ENCODE measurements at places on chromosomes 2 and 18.

DNA sequence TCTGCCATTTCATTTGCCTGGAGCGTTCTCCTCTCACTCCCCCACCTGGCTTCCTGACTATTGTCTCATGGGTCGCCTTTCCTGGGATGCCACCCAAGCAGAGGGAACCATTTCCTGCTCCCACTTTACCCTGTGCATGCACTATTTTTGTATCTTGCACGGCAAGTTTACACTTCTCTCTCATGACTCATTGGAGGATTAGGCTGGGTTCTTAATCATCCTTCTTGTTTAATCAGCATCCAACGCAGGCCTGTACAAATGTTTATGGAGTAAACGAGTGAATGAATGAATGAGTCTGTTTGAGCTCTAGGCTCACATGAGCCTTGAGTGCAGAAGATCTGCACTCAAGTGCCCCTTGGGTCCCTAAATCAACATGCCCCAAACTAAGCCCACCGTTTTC lies 3.8 kb upstream of the ARHGAP25 start:
- no peak for DNase-seq

- DNase-seq = no peak
Measured at GRCh38 chr2:222071911-222072310, 226.9 kb downstream of the PAX3 start.

GRCh38 chr2:196245378-196246140 lies 74.2 kb upstream of the STK17B start:
- DNase-seq = no peak

DNA sequence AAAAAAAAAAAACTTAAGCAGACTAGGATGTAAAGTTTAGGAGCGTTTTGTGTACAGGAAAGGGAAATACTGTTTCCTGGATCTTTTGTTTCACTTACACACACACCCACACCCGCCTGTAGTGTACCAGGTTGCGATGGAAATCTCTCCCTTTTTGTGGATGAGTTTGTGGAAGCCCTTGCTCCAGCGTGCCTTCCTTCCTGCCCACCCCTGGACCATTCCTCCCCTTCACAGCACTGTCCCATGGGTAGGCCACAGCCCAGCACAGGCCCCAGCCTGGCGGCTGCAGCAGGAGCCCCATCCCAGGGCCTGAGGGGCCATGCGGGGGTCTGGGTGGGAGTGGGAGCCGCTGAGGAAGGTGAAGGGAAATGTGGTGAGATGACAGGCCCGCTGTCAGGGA lies 15.1 kb downstream of the MALL start:
- DNase-seq = no peak

DNA sequence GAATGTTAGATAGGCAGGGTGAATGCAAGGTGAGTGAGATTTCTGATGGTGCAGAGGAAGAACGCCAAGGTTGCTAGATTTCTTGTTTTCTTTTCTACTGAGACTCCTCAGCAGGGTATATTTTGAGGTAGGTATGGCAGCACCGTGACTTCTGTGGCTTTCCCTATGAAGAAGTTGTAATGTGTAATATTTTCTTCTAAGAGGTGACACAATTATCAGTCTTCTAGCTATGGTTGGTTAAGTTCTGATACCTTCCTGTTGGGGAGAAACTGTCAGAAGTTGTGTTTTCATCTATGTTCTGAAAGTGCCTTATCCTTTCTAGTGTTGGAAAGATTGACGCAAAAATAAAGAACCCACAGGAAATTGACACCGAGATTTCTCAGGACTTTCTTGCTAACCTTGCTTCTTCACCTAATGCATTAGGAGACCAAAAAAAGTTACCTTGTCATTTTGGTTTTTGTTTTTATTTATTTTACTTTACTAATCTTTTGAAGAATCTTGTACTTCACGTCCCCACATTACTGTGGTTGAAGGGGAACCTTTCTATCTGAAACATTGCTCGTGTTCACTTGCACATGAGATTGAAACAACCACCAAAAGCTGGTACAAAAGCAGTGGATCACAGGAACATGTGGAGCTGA lies 11.9 kb downstream of the IL18R1 start:
- no peak for DNase-seq

- DNase-seq = no peak
Measured at GRCh38 chr2:19600506-19600905, 242.1 kb upstream of the OSR1 start.

DNA sequence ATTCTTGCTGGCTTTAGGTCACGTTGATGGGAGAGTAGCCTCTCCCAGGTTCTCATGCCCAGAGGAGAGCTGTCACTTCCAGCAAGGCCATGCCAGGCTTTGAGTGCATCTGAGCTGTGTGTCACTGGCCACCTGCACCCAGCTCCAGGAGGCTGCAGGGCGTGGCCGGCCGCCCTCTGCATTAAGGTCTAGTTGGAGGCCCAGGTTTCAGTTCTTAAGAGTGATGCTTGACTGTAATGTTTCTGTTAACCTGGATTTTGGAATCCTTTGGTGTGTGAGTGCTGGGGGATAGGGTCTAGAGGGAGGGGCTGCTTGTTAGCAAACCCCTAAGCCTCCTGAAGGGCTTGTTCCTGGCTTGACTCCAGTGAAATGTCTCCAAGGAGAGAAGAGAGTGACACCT lies 140.1 kb downstream of the ACOXL start:
- DNase-seq = no peak

DNA sequence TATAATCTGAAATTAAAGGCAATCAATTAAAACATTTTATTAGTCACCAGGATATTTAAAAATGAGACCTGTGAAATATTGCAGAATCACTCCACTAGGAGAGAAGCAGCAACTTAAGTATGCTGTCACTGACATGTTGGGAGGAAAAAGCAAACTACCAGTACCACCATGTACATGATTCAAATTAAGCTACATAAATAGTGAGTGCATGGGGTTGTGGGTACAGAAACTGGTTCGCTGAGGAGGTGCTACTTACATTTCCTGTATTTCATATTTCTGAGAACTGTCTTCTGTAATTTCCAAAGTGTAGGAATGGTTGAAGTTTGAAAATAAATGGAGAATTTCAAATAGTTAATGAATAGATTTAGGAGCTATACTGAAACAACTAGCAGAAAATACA lies 7.9 kb upstream of the NR4A2 start:
- DNase-seq = no peak

GRCh38 chr2:187655001-187655400 lies 100.8 kb upstream of the TFPI start:
- DNase-seq = no peak

DNA sequence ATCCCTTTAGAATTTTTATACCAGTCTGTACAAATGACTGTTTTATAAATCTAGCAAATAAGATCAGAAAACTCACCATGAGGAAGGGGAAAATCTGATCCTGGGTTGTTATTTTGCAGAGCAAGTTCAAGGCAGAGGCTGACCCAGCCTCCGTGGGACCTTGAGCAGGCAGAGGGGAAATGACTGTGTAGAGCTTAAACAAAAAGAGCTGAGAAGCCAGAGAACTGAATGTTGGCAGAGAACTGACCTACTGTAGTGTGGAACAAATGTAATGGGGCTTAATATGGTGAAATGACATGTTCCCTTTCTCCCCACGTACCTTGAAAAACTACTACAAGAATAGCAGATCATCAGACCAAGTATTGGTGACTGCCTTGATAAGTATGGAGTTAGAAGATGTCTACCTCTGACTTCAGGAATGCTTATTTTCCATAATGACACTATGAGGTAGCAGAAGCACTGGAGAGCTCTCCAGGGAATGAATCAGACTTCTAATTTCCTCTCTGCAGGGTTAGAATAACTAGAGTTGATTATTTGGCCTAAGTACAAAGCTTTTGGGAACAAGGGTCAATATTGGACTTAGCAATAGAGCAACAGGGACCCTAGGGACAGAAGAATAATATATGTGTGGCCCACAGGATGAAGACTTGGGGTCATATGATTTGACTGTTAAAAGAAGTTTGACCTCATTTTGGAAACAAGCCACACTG lies 304.4 kb downstream of the CCDC178 start:
- DNase-seq = no peak

DNA sequence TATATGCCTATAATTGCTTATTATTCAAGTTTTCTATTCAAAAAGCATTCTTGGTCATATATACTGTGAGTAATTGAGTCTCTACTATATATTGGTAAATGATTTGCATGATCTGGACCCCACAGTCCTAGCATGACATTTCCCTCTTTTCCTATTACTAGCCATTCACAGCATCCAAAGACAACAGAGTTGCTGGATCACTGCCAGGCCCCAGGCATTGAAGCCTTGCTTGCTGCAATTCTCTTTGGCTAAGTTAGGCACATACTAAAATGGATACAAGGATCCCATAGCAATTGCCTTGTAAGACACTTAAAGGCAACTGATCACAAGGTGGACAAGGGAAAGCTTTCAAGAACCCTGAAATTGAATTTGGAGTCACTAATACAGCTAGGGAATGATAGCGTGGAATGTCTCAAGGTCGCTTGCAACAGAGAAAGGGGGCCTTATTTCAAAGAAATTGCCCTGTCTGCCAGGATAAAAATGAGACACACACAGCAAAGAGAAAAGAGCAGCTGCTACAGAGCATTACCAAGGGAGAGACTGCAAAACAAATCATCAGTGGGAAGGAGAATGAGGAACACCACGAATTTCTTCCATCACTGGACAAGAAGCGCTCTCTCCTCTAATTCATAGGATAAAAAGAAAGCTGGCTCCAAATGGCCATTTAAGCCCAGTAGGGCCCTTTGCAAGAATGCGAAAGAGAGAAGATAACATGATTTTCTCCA lies 77.1 kb upstream of the EPHA4 start:
- no peak for DNase-seq

DNA sequence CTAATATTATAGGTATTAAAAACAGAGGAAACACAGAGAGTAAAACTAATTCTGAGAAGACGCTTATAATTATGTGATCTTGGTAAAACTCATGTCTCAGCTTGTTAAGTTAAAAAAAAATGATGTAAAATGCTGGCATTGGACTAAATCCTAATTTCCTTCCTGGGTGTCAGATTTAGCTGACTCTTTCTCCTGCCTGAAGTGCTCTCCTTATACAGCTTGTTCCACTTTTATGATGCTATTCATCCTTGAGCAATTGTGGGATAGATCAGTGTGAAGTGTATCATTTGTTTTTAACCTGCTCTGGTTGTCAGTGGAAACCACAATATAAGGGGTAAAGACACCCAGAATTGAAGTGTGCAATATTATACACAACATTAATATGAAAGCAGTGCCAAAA lies 84.9 kb downstream of the EFEMP1 start:
- DNase-seq = no peak

DNA sequence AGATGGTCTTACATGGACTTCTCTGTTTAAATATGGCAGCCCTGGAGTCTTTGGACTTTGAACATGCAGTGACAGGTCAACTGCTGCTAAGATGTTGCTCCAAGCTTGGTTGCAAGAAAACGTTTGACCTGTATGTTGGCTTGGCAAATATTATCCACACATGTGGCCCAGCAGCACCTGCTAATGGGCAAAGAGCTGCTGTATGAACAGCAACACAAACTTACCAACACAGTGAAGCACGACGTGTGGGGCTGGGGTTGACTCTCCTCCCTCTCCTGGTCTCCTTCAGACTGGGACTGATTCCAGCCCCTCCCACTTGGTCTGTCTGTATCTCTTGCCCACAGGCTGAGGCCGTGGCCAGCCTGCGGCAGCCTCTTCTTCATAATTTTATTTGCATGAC lies 3.8 kb downstream of the KCNE4 start:
- DNase-seq = no peak

DNA sequence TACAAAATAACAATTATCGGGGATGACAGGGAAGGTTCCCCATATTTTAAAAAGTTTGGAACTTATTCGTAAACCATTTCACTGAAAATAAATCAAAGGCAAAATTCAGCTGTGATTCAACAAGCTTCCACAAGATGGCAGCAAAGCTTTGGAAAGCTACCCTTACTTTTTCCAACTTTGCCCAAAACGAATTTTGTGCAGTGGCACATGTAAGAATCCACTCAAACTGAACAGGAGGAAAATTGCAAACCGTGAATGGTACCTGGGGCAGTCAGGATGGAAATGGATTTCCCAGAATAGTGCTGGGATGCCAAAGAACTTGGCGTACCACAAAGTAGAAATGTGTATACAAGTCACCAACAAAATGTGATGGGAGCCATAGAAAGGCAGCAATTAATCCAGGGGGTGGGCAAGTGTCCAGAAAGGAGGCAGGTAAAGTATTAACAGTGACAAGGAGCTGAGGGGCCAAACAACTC lies 10.7 kb downstream of the RPL31 start:
- no peak for DNase-seq

- DNase-seq = no peak
Measured at GRCh38 chr2:108297436-108298141, 8.9 kb downstream of the SULT1C2 start.

GRCh38 chr2:144659731-144660275 lies 139.9 kb upstream of the ZEB2 start:
- DNase-seq = no peak

DNA sequence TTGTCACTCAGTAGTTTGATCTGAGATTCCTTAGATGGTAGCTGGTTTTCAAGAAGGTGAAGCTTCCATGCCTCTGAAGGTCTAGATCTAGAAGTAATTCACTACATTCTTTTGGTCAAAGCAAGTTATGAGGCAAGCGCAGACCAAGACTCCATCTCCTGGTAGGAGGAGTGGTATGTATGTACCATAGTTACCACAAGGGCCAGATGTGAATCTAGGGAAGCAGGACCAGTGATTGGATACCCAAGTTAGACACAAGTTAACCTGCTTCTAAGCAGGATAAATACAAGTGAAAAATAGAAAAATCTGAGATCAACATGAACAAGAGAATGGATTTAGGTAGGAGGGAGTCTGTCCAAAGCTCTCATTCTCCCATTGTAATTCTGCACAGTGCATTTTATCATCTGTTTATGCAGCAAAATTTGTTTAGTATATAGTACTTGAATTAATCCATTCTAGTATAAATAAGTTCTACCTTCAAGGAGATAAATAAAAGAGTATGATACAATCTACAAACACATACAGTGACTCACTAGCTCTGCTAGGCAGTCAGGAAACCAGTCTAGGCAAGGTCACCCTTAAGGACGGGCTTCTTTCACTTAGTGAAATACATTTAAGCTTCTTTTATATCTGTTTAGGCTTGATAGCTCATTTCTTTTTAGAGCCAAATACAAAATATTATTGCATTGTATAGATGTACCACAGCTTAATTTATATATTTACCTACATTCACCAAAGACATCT lies 14.2 kb upstream of the DOCK10 start:
- no peak for DNase-seq

GRCh38 chr2:144518748-144519596 lies 947 bp downstream of the ZEB2 start:
- no peak for DNase-seq

Data from Panc1 (cell line).